Stimulated activated CD8-positive, alpha-beta memory T cell treated with anti-CD3 and anti-CD28 coated beads, Interleukin-12 subunit alpha, Interleukin-12 subunit beta, amount 100 ng/mL, for 4 hours (primary cell): ENCODE measurements at places on chromosomes 6 and 20.

- no peak for DNase-seq
These were observed 121.0 kb upstream of the SULF2 start for GRCh38 chr20:47906348-47906660.

DNA sequence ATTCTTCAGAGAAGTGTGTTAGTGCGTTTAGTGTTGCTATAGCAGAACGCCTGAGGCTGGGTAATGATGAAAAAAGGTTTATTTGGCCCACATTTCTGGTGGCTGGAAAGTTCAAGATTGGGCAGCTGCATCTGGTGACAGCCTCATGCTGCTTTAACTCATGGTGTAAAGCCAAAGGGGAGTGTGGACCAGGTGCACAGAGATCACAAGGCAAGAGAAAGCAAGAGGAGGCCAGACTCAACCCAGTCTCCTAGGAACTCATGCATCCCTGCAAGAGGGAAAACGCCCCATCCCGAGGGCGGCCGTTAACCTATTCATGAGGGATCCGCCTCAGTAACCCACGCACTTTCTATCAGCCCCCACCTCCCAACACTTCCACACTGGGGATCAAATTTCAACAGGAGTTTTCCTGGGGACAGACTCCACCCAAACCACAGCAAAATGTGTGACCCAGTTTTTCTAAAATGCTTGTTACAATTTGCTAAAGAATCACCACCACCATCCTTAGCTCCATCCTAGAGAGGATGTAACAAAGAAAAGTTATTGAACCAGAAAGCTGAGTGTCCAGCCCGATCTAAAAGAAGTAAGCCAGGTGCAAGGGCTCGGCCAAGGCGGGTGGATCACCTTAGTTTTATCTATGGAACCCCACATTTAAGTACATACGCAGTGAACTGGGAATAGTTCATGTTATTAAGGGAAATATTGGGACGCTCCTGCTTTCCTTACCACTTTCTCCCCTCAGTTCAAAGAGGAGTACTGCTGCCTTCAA lies 164.8 kb downstream of the QKI start:
- DNase-seq, result no peak

GRCh38 chr6:106885679-106886078 lies 88.8 kb downstream of the CD24 start:
- no peak for DNase-seq

DNA sequence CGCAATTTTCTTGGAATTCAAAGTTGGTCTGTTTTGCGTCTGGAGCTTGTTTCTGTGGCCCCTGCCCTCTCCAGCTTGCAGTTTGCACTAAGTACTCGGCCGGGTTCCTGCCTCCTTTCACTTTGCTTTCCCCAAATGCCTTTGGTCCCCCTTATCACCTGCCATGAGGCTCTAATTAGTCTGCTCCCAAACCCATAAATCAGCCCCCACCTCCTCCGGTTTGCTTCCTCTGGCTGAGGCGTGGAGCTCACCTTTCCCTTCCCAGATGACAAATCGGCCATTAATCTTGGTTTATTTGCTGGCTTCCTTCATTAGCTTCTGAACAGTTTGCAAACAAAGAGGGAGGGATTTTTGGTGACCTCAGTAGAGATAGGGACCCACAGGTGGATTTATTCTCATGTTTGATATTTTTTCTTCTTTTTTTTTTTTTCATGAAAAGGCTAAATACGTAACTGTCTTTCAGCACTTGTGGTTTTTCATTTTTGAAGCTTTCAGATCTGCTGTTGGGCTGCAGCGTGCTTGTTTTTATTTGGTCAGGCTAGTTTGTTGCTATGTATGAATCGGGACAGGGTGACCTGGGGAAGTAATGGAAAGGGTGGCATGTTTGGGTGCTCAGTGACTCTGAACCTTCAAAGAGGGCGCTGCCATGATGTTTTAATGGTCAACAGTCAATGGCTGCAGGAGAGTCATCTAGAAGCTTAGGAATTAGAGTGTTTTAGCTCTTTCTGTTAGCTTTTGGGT lies 121.7 kb upstream of the JAG1 start:
- no peak for DNase-seq

DNA sequence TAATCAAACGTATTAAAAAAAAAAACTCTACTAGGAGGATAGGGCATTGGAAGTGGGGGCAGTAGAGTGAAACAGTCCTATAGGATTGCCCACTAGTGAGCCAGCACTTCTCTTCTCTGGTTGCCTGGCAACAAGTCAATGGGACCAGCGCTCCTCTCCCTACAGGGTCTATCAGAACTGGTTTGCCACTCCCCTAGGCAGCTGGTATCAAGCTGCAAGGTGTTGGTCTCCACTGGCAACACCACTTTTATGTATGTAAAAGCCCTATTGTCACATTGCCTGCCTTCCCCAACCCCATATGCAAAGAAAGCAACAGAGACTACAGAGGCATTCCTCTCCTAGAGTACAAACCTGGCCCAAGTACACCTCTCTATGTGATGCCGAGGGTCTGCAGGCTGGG lies 166.9 kb upstream of the MCHR2 start:
- no peak for DNase-seq

- DNase-seq, result no peak
These were observed 23.7 kb downstream of the UBE2V1 start for GRCh38 chr20:50089140-50089786.

DNA sequence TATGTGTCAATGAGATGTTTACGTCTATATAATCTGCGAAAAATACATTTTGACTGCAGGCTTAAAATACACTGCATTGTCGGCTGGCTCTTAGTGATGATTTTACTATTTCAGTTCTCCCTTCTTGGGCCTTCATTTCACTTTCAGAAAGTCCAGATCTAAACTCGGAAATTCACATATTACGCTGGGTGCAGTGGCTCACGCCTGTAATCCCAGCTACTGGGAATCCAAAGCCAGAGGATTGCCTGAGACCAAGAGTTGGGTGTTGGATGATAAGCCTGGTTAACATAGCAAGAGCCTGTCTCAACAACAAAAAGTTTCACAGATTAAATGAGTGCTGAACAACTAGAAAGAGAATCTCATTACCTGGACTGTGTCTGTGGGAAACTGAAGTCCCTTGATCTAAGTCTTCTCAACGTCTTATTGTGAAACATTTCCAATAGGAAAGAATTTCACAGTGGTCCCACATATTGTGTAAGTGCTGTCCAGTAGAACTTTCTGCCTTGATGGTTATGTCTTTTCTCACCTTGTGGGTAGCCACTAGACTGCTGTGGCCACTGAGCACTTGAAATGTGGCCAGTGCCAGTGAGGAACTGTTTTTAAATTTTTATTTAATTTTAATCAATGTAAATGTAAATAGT lies 1.9 kb downstream of the GINM1 start:
- DNase-seq, result no peak

DNA sequence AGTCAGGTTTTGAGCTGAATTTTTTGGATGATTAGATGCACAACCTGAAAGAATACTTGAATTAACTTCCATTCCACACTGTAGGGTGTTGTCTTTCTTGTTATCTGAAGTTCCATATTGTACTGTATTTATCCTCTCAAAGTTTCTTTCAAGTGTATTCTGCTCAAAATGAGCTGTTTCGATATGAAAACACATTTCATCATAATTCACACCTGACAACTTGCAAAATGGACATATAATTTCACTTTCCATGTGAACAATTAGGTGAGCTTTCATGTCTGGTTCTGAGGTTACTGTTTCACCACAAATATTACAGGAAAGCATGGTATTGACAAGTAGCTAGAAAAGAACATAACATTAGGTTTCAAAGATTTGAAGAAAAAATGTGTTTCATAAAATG lies 1.7 kb downstream of the ZUP1 start:
- DNase-seq, result no peak

GRCh38 chr20:46376196-46376785 lies 30.1 kb downstream of the ELMO2 start:
- no peak for DNase-seq

GRCh38 chr6:81696524-81696923 lies 56.0 kb downstream of the TENT5A start:
- no peak for DNase-seq

DNA sequence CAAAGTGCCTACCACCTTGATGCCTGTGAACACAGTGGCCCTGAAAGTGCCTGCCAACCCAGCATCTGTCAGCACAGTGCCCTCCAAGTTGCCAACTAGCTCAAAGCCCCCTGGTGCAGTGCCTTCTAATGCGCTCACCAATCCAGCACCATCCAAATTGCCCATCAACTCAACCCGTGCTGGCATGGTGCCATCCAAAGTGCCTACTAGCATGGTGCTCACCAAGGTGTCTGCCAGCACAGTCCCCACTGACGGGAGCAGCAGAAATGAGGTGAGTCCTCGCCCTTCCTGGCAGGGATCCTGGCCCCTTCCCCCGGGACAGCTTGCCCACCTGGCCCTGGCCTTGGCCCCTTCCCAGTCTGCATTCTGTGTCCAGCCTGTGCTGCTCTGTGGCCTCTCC lies 17.9 kb downstream of the MAVS start:
- DNase-seq, result no peak

GRCh38 chr6:71107911-71108420 lies 151.1 kb upstream of the B3GAT2 start:
- DNase-seq, result no peak

DNA sequence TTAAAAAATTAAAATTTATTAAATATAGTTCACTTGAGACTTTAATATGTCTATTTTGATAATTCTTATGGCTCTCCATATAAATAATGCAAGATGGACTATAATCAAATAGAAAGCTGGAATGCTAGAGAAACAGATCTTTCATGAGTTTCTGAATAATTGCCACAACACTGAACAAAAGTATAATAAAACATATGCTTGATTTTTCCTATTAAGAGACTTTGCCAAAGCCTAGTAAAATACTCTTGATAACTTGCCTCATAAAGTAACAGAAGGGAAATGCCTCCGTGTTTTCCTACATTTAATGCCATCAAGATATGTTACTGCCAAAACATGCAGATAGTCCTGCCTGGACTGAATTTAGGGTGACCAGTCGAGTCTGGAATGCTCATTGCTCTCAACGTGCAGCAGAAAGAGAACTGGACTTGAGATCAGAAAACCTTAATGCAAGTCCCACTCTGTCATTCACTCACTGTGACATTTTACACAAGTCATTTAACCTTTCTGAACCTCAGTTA lies 153.2 kb downstream of the AIG1 start:
- no peak for DNase-seq

GRCh38 chr20:38243709-38244020 lies 16.9 kb downstream of the KIAA1755 start:
- DNase-seq, result no peak

- DNase-seq, result no peak
These were observed 166.6 kb downstream of the PLCB4 start for GRCh38 chr20:9235518-9235917.

DNA sequence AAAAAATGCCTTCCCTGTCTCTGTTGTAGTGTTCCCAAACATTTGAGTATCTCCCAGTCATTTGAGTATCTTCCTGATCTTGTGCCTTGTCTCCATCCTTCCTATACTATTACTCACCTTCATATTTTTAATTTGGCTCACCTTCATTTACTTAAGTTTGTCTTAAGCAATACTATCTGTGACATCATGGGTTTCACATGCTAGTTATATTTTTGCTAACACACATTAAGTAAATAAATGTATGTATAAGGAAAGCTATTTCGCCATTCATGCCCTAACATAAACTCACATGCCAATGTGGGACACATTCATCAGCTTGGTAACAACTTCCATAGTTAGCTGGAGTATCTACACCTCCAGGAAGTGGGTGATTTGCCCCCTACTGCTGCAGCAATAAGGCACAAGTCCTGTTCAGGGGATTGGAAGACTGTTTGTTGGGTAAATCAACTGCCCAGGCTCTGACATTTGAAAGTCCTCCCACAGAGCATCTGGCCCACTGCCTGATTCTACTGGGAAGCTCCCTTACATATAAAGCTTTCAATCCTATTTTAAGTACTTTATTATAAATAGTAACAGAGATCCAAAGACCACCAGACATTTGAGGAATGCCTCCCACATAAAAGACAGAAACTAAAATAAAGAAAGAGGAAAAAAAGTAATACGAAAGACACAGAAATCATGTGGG lies 132.3 kb downstream of the ISM1 start:
- DNase-seq, result no peak

- no peak for DNase-seq
These were observed 646 bp downstream of the HMGA1 start for GRCh38 chr6:34237316-34237721.

DNA sequence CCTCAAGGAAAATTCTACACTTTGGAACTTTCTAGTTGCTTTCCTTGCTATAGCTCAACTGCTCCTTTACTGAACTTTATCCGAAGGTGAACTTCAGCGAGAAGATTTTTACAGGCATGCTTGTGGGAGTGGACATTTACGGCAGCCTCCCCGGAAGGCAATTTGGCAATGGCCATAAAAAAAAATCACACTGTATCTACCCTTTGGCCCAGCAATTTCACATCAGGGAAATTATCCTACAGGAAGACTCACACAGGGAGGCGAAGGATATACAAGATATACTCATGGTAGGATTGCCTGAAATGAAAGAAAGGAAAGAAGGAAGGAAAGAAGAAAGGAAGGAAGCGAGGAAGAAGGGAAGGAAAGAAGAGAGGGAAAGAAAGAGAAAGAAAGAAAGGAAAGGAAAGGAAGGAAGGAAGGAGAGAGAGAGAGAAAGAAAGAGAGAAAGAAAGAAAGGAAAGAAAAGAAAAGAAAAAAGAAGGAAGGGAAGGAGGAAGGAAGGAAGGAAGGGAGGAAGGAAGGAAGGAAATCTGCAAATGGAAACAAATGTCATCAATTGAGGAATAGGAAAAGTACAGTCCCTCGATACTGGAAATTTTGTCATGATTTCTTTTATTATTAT lies 25.7 kb downstream of the OVOL2 start:
- DNase-seq, result no peak

- DNase-seq, result no peak
These were observed 3.8 kb upstream of the DDO start for GRCh38 chr6:110419028-110419739.

DNA sequence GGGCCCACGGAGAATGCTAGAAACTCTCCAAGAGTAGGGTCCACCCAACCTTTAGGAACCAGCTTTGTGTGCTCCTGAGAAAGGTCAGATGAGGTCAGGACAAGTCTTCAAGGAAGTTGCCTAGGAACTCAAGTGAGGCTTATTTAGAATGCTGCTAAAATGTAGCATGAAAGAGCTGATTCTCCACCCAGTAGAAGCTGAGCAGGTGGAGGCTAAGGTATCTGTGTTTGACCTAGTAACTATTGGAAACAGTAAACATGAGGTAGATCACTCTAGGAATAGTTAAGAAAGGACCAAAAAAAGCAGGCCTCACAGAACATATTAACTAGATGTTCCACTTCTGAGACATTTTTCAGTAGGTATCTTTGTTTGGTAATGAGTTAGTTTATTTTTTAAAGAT lies 13.9 kb downstream of the CEP43 start:
- DNase-seq, result no peak

DNA sequence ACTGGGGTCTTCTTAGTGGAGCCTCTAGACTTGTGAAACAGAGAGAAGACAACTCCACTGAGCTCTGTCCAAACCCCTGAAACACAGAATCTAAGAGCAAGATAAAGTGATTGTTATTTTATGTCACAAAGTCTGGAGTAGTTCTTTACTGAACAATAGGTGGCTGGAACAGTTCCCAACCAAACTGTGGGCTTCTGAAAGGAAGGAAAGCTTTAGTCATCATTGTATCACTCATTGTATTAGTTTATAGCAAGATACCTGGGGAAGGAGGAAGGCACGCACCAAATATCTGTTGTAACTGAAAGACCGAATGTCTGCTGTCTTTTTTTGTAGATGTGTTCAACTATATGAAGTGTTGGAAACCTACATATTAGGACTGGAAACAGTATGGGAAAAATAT lies 284.9 kb upstream of the TBX18 start:
- no peak for DNase-seq

GRCh38 chr6:13205106-13205505 lies 123.2 kb downstream of the TBC1D7 start:
- no peak for DNase-seq

- no peak for DNase-seq
These were observed 382.7 kb downstream of the HDGFL1 start for GRCh38 chr6:22952097-22952496.

GRCh38 chr6:128303870-128304269 lies 216.5 kb downstream of the PTPRK start:
- no peak for DNase-seq
